Neural progenitor cell (in vitro differentiated cells): ENCODE measurements at places on chromosomes 12 and 14.

GRCh38 chr12:29041621-29042020 is 107.5 kb upstream of the FAR2 start:
- no peak for DNase-seq

GRCh38 chr12:66137937-66138336 is 7.4 kb upstream of the LLPH start:
- DNase-seq: no peak

DNA sequence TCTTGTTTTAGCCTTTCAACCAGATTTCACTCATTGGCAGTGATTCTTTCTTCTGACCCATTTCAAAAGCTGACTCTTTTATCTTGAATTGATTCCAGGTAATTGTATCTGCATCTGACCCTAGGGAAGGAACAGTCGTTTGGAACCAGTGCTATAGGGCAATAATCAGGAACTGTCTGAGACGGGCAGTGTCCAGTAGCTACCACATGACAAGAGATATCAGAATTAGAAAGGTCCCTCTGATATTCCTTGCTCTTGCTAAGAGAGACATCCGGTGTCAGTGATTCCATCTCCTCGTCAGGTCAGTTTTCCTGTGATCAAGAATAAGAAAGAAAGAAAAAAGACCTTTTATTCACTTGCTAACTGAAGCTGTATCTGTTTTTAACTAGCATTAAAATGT is 47.8 kb upstream of the PDE3A start:
- DNase-seq: no peak

DNA sequence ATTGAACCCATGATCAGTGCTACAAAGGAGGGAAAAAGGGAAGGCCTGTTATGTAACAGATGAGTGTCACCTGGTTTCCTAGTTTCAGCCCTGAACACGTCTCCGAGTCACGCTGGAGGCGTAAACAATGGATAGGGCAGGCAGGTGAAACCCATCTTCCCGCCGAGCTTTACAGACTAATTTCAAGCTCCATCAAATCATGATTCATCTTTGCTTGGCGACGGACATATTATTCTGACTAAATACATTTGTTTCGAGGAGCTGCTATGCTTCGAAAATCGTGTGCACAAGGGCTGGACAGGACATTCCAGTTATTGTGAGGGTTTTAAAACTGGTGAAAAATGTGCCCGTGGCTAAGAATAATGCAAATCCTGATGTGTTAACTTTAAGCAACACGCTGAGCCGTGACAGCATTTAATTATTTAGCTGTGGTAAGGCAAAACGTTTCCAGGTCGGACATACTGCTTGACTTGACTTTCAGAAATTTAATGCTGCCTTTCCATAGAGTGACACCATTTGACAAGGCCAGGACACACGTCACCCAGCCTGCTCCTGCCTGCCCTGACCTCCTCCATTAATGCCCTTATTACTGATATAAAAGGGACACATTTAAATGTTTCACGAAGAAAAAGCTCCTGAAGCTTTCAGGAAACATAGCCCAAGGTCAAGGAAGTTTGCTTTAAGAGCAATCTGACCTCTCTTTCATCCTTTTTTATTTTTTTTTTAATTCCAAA is 1203.5 kb upstream of the TMEM132C start:
- DNase-seq: no peak

- DNase-seq: no peak
Measured at GRCh38 chr12:13428538-13429265, 232.2 kb downstream of the EMP1 start.

DNA sequence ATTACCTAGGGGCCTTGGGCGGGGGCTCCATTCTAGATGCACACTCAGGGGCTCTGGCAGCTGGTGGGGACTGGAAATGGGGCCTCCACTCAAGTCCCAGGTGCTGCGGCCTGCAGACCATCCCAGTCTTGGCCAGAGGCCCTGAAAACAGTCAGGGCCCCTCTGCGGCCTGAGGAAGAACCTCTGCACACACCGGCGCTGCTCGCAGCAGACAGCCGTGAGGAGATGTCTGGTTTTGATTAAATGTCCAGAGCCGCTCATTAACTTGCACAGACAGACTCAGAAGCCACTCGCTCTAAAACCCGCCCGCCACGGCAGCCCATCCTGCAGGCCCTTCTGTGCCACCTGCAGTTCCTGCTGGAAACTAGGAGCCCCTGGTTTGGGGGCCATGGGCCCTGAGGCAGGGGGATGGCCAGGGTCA is 36.4 kb upstream of the NCOR2 start:
- no peak for DNase-seq
